ENCODE measurements at places on chromosomes 13 and 19.

DNA sequence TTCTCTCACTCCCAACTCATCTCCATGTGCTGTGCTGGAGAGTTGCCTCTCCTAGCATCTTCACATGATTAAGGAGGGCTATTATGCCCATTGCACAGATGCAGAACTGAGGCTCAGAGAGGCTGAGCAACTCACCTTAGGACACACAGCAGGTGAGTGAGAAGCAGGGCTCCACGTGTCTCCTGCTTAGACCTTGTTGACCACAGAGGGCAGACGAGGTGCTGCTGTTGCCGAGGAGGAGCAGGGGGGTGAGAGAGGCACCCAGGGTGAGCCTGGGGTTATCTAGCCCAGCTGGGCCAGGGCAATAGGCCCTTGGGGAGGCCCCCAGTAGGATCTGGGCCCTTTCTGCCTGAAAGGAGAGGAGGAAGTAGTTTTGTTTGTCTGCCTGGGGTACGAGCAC lies 2.4 kb upstream of the HSH2D start:
- DNase-seq = no peak

GRCh38 chr13:100089465-100090032 lies 656 bp downstream of the PCCA start:
- DNase-seq = no peak

- DNase-seq = no peak
Observed at GRCh38 chr13:27375686-27376326, 48.6 kb upstream of the GTF3A start.

DNA sequence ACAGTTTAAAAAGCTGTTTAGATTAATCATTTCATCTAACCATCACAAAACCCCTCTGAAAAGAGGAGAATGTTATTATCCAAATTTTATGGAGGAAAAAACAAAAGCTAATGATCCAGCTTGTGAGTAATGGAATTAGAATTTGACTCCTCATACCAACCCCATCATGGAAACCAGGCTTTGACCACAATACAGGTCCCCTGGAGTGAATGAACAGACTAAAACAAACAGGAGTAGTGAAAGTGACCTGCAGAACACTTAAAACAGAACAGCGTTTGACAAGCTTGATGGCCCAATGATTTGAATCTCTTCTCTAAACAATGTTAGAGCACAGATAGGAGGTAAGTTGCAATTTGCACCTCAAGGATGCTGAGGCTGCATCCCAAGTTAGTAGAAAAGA lies 230.0 kb downstream of the DCT start:
- no peak for DNase-seq

DNA sequence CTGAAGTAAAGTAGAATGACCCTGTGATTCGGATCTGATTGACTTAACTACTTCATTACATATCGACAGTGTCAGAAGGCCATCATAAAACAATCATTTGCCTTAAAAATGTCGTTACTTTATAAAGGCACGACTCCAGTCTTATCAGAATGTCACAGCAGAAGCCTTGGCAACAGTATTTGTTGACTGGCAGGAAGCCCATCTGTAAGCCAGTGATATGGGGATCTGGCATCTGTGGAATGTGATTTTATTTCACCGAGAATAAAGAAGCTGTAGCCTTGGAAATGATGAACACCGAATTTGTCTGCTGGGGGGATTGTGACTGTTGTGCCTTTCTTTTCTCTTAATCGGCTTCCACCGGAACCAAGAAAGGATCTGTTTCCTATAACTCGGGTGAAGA lies 362.5 kb downstream of the TDRD3 start:
- DNase-seq = no peak

- DNase-seq = no peak
Observed at GRCh38 chr19:57334191-57334590, 13.9 kb downstream of the ZNF543 start.

GRCh38 chr19:31670931-31671330 lies 321.7 kb upstream of the TSHZ3 start:
- no peak for DNase-seq

DNA sequence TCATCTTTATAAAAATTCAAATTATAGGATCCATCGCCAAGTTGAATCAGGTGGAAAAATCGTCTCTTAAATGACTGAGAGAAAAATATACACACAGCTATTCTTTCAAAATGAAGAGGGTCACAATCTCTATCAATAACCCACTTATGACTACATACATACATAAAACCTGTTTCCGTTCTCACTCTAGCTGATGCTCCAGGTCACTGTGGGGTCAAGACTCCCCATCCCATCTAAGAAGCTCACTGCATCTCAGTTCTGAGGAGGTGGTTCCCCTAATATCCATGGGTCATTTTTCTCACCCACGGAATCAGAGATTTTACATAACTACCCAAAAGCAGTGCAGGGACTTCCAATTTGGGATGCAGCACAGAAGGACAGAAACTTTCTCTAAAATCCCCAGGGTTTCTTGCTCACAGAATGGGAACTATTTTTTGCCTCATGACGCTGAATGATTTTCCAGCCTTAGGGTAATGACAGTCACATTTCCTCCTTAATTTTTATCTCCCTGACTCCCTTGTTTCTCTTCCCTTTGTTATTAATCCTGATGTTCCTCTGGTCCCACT lies 56.8 kb downstream of the DOCK9 start:
- no peak for DNase-seq

GRCh38 chr13:30061217-30061616 lies 210.8 kb upstream of the UBL3 start:
- DNase-seq = no peak

DNA sequence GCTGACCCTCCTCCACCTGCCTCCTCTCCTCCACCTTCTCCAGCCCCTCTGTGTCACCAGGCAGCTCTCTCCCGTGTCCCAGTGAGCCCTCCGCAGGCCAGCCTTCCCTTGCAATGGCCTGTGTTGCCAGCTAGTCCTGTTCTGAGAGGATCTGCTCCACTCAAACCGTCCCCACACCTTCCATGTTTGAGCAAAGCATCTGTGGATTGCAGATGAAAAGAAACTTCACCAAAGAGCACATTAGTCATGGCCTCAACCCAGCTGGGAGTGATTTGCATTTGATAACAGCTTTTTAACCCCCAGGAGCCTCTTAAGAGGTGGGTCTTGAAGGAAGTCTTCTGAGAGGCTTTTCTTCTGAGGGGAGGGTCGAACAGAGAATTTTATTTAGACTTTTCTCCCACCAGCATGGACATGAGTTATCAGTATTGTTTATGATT lies 72.8 kb downstream of the COL4A2 start:
- DNase-seq = no peak

DNA sequence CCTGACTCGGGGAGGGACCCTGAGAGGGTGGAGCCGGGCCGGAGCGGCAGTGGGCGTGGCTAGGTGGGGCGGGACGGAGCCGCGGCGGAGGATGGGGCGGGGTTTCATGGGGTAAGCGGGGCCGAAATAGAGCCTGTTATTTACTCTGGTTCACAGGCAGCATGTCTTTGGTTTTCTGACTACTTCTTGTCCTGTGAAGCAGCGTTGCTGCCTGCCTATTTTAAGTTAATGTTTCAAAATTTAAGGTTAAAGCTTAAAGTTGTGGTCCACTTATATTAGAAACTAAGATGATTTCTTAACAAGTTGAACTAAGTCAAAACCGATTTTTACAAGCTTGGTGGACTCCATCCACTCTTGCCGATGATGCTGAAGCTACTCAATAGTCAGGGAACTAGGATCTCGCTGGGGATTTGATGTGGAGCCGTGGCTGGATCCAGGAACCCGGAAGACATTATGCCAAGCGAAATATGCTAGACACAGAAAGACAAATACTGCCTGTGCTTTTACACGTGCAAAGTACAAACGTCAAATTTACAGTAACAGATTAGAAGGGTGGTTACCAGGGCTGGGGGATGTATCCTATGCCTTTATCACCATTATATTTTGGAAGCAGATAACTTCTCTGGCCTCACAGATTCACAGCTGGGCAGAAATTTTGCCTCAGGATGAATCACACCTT lies 433 bp upstream of the ZNF616 start:
- DNase-seq = no peak

DNA sequence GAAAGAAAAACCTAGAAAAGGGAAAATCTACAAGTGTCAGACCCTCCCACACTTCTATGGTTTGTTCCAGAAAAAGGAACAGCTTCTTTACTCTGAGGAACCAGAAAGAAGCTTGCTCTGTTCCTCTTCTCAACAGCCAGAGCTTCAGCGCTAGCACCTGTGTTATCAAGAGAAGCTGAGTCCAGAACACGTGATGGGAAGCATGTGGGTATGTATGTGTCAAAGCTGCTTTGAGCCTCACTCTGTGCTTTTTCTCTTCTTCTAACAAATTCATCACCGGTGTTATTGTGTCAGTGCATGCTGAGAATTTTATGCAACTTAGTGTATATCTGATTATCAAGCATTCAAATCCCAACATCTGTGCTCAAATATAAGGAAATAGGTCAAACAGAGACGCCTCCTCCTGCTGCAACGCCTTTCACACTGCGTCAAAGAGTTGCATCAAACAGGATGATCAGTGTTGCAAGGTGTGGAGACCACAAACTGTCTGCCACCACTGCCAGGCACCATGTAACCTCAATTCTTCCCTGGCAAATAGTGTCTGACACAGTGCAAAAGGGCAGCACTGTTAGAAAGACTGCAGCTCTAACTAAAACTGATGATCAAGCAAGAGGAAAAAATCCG lies 83.9 kb downstream of the LRRC63 start:
- no peak for DNase-seq

DNA sequence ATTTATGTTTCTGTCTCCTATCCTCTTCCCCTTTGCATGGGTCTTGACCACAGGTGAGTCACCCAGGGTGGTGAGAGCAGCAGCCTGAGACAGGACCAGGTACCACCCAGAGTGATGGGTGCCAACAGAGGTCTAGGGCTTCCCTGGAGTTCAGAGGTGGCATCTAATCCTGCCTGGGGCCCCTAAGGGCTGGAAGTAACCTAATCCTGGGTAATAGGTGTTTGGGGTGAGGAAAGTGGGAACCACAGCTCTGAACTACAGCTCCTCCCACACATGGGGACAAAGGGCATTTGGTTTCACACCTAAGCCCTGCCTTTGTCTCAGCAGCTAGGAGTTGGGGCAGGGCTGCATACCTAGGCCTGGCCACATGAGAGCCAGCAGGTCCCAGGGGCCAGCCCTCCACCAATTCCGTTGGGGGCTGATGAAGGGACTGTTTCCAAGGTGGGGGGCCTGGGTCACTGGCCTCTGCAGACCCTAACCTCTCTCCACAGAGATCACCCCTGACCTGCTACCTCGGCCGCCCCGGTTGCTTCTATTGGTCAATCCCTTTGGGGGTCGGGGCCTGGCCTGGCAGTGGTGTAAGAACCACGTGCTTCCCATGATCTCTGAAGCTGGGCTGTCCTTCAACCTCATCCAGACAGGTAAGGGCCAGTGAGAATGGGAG lies 8.0 kb downstream of the SPHK2 start:
- DNase-seq = no peak

DNA sequence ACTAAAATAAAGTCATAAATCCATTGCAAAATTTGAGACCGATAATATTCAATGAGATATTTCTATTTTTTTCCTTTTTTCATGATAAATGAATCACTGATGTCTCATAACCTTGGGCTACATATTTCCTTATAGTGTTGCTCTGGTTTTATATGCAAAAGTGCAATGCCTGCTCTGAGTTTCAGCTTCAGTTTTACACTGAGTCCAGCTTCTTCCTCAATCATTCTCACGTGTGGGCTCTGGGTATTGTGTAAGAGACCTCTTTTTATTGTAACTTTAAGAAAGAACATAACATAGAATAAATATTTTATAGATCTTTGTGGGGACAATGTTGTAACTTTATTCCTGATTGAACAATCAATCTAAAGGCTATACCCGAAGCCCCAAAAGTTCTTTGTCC lies 280.2 kb upstream of the EDNRB start:
- DNase-seq = no peak

- DNase-seq = no peak
Observed at GRCh38 chr19:16340092-16340491, 15.5 kb downstream of the KLF2 start.

DNA sequence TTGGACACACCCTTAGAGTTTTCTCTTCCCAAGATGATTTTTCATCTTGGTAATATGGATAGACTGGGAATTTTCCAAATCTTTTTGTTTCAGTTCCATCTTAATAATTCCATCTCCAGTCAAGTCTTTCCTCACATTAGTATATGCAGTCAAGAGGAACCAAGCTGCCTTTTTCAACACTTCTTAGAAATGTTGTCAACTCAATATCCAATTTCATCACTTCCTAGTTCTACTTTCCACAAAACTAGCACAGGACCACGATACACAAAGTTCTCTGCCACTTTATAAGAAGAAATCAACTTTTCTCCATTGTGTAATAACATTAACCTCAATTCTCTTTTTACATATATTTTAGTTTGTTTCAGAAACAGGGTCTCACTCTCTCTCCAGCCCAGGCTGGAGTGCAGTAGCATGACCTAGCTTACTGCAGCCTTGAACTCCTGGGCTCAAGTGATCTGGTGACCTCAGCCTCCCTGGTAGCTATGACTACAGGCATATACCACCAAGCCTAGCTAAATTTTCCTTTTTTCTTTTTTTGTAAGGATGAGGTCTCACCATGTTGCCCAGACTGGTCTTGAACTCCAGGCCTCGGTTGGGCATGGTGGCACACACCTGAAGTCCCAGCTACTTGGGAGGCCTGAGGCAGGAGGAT lies 15.5 kb downstream of the ZNF443 start:
- no peak for DNase-seq

DNA sequence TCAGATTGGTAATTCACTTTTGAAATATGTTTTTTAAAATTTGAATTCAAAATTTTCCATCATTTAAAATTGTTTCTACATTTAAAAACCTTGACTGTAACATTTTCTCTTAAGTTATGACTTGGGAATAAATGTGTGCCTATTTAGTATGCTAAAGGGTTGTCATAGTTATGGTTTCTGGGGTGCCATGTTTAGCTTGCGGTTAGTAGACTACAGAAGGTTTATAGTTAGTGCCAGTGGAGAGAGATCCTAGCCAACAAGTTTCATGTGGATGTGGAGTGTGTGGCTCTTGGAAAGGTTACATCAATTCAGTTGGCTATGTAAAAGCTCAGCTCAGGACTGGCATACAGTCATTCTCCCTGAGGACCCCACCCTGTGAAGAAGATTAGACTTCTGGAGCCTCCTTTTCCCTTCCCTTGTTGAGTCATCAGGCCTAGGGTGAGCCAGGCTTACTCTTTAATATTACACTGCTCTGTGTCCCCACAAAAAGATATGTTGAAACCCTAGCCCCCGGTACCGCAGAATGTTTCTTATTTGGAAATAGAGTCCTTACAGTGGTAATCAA lies 20.4 kb downstream of the LMO7 start:
- no peak for DNase-seq

GRCh38 chr19:55686311-55687050 lies 11.5 kb downstream of the EPN1 start:
- DNase-seq = no peak
